ENCODE measurements at places on chromosomes 5 and 9.

GRCh38 chr9:115590011-115590410 lies 472.1 kb upstream of the TNC start:
- peak; percentile 34 for DNase-seq

DNA sequence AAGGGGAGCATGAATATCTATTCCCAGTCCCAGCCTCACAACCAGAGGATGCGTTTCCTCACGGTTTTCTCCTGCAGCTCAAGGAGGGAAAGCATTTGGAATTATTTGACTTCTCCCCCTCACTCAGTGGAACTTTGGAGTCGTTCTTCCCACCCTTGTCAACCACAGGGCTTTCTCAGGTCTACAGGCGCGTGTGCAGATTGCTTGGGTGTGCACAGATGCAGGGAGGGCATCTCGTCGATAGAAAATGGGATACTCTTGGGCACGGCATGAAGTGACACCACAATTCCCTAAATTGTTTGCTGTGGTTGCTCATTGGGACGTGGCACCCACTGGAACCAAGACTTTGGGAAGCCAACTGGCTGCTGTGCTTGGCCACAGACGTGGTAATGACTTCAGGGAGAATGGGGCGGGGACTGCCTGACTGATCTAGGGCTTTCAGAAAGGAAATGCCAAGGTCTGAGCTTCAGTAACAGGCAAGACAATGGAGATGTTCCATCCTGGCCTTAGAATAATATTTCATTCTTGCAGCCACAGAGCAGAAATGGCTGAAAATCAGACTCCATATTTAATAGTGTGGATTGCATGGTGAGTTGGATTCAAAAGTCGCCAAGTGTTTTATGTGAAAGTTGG lies 12.2 kb upstream of the OBP2B start:
- no peak for DNase-seq

- DNase-seq, result no peak
These were observed 340.3 kb downstream of the KDM4C start for GRCh38 chr9:7097785-7098752.

DNA sequence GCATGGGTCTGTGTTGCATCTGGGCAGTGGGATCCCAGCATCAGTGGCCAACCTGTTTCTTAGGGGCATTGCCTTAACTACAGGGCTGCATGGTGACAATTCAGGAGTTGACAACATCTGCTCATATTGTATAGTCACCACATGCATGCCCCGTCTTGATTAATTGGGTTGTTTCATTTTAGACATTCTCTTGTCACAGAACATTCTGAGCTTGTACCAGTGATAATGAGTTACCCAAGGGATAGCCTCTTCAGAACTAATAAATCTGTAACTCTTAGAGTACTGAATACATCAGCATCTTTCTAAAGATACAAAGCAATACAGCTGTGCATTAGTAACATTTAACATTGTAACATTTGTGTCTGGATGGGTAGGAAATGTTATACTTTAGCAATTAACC lies 426.5 kb upstream of the CD180 start:
- DNase-seq, result no peak

DNA sequence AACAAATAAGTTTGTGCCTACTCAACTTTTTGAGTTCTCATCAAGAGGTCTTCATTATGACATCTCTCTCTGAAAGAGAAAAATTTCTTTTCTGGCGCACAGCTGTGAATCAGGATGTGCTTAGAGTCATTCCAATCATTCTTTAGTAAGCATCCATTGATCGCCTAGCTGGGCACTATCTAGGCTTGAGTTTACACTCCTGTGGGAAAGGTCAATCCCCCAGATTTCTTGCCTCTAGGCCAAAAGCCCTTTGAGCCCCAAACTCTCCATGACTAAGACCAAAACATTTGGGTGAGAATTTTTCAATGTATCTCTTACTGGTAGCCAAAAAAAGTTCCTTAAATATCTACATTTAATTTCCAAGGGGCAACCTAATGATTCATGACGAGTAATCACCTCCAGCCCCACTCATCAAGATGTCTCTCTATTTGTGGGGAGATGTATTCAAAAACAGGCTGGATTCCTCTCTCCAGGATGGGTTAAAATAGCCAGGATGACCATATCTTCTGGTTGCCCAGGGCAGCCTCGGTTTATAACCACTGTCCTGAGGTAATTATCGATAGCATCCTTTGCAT lies 101.7 kb downstream of the GNA14 start:
- DNase-seq, result no peak

GRCh38 chr9:94498801-94499453 lies 56.0 kb upstream of the PCAT7 start:
- no peak for DNase-seq

DNA sequence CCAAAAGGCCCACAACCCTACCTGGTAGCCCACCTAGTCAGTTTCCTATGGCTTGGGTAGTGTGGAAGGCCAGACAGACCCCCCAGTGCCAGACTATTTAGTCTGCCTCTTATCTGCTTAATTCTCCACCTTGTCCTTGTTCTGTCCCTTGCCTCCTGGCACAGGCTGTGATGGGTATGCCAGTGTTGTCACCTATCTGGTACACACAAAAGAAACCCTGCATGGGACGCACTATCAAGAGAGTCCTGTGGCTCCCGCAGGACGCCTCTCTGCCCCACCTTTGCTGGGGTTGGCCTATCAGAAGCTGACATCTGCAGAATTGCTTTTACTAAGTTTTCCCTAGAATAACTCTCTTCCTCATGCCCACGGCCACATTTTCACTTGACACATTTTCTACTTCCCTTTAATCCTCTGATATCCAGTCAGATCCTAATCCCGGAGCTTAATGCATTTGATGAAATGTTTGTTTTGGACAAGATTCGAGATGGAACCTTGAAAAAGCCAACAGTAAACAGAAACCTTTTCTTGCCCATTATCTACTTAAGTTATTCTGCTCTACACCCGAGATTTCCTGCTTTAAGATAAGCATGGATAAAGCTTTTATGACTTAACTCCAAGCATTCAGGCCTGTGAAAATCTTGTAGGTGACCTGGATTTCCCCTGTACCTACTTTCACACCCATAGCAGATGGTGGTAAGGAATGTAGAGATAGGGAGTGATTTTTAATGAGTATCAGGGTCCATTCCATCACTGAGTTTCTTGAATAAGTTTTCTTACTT lies 468.5 kb downstream of the ZNF608 start:
- no peak for DNase-seq

DNA sequence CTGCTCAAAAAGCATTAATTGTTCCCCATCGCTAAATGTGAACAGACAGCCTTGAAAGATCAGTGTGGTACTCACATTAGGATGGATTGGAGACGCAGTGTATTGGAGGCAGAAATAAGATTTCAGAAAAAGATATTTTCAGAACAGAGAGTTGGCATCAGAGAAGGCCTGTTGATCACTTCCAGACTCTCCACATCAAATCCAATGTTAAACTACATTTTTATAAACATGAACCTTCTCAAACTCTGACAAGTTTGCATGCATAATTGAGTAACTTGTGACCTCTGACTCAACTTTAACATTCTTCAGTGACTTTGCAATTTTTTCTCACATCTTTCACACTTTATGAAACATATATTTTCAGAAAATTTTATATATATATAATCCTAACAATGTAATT lies 919.6 kb upstream of the SEMA6A start:
- no peak for DNase-seq

DNA sequence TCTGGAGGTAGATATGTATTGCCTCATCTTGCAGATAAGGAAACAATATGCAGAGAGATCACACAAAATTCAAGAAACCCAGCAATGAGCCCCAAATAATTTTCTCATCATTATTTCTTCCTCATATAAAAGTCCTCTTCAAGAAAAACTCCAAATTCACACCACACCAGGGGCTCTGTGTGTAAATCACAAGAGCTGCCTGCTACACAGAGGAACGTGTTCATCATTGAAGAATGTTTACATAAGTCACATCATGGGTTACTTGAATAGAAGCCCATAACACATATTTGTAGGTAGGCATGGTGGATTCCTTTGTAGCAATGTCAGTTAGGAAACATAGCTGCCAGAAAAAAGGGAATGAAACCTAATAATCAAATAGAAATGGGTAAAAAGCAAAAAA lies 308.1 kb upstream of the TLE4 start:
- DNase-seq, result no peak

- no peak for DNase-seq
These were observed 371.2 kb upstream of the RORB start for GRCh38 chr9:74125941-74126340.

DNA sequence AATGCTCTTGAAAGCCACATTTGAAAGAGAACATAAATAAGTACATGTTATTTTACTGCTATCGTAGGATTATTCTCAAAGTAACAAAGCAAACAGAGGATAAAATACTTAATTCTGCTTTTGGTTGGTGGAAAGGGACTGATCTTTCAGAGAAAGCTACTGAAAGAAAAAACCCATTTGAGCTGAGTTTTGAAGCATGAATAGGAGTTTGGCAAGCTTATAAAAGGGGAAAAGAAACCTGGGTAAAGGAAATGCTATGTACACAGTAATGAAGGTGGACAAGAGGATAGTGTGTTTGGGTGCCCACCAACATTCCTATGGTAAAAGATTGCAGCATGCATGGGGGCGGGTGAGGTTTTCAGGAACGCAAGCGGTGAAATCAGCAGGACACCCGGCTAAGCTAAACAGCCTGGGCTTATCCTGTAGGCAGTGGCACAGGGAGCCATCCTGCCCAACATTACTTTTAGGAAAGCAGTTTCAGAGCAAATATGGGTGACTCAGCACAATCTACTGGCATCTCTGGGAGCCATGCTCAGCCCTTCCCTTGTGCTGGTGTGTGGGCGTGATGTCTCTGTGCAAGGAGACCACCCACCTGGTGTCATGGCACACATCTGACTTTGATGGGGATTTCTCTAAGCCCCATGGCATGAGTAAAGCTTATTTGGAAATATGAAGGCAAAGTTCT lies 673.9 kb upstream of the KLF4 start:
- no peak for DNase-seq

- no peak for DNase-seq
These were observed 32.5 kb upstream of the SSBP2 start for GRCh38 chr5:81783401-81783800.

DNA sequence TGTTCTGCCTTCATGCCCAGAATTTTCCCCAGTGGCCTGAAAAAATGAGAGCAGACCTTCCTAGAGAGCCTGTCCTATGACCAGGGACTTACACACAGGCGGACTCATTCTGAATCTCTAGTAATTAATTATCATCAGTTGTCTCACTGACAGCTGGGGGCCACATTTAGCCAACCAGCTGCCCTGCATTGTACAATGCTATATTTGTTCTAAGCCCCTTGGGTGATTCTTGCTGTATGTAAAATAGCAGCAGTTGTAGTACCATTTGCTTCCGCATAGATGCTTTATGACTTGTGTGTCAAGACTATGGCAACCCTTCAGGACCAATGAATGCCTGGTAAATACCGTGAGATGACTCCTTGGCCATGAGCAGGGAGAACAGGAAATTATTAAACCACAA lies 415.4 kb upstream of the SEMA6A start:
- DNase-seq, result no peak

- no peak for DNase-seq
These were observed 158.9 kb downstream of the AUH start for GRCh38 chr9:91202736-91203283.

DNA sequence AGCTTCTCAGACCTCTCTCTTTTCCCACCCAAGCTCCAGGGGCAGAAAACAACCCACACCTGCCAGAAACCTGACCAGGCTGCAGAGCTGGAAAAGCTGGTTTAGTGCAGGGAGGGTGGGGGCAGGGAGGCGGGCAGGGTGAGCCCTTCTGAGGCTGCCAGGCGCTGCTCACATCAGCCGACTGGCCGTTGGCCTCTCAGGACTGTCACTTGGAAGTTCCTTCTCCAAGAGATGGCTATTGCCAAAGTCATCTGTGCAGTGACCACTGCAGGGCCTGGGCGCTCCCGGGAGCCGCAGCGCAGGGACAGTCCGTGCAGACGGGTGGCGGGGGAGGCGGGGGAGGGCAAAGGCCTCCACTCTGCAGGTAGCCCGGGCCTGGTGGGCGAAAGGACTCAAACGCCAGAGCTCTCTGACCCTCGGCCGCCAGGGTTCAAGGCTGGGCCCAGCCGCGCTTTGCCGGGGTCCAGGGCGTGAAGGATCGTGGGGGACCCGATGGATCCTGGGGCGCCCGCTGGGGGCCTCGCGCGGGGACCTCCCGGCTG lies 205.0 kb upstream of the IER5L start:
- DNase-seq, result no peak

DNA sequence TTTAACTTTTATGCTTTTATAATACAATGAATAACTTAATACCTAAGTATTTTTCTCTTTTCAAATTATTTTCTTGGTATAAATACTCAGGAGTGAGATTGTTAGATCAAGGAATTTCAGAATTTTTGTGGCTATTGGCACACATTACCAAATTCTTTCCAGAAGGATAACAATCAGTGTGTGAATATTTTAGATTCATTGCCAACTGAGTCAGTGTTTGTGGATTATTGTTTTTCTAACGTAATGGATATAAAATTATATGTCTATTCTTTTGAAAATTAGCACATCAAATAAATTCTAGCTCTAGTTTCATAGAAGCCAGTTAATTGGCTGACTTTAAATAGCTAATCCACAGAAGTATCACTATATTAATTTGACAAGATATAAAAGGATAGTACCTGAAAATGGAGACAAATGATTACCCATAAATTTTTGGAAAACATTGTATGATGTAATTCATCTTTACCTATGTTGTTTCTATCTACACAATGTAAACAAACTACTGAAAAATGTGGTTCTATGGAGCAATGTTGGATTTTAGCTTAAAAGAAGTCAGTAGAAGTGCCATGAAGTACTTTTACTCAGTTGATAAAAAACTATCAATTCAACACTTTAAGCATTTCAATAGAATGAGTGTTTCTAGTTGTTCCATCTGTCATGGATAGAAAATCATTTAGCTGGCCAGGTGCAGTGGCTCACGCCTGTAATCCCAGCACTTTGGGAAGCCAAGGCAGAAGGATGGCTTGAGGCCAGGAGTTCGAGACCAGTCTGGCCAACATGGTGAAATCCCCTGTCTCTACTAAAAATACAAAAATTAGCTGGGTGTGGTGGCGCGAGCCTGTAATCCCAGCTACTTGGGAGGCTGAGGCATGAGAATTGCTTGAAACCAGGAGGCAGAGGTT lies 185.1 kb downstream of the ADAMTSL1 start:
- no peak for DNase-seq
